Amniotic stem cell (primary cell): ENCODE measurements at places on chromosomes 6 and 20.
A peak's percentile ranks its signal among the peaks of the same experiment; 100 is the strongest.

DNA sequence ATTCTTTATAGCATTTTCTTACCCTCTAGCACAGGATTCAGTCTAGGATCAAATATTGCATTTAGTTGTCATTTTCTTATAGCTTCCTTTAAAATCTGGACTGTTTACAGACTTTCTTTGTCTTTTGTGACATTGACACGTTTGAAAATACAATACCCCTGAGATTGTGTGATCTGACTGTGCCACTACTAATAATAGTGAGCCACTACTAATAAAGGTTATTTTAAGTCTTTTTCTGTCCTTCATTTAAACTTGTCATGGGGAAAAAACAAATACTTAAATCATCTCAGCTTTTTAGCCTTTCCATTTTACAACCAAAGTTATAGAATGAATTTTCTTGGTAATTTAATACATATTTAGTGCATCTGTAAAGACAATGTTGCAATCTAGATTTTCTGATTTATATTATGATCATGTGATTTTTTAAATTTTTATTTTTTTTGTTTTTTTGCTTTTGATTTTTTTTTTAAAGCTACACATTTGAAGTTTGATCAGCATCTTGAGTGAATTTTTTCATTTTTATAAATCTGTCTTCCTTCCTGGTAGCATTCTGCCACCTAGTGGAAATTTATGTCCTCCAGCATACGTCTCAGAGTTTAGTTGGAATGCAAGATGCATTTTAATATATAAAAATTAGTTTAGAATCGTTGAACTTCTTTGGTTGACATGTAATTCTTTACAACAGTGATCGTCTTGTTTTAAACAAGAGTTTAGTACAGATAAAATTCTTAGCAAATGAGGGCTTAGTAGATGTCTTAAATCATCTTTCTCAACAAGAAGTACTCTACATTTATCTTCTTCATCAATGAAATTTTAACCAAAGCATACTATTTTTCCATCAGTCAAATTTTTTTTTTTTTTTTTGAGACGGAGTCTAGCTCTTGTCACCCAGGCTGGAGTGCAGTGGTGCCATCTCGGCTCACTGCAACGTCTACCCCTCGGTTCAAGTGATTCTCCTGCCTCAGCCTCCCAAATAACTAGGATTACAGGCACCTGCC lies 119.4 kb downstream of the NCOA3 start:
- DNase-seq, result no peak

GRCh38 chr6:46186583-46186982 lies 15.8 kb upstream of the ENPP5 start:
- no peak for DNase-seq

- no peak for DNase-seq
Observed at GRCh38 chr20:23971310-23971709, 17.3 kb downstream of the GGTLC1 start.

- DNase-seq, result no peak
Observed at GRCh38 chr6:129606664-129607063, 103.3 kb downstream of the ARHGAP18 start.

DNA sequence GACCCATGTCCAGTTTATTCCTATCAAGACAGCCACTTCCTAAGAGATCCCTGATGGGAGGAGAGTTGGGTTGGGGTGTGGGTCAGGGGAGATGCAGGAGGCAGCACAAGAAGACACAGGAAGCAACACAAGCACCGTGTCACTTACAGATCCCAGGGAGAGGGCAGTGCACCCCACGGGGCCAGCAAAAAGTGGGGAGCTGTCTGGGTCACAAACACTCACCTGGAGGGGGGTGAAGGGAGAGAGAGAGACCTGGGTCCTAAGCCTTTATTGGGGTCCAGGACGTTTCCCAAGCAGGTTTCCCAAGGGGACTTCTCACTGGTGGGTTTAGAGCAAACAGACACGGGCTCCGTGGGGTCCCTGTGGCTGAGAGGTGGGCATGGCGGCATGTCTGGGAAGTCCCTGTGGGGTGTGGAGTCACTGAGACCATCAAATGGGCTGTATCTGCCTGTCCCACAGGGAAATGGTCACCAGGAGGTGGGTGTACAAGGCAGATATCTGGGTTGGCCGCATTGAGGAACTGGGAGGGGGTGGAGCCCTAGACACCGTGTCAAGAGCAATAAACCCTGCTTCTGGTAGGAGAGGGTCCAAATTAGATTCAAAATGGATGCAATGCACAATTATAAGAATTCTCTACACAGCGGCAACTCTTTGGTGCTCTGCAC lies 1.6 kb upstream of the CD93 start:
- no peak for DNase-seq

DNA sequence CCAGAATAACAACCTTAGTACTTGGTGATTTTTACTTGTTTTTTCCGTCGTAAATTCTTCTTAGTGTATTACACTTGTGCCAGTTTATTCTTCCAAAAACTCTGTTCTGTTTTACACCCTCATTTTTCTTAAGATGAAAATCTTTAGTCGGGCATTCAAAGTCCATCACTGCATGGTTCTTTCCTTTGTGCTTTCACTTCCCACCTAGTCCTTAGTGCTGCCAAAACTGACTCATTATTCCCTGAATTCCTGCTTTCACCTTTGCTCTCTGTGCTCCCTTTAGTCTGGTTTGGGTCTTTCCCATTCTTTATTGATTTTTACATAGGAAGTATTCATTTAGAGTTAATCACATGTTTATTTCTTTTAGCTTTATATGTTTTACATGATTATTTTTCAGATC lies 3.3 kb downstream of the TRMT11 start:
- DNase-seq, result no peak

GRCh38 chr6:162833776-162834175 lies 106.0 kb downstream of the PACRG start:
- DNase-seq, result no peak

DNA sequence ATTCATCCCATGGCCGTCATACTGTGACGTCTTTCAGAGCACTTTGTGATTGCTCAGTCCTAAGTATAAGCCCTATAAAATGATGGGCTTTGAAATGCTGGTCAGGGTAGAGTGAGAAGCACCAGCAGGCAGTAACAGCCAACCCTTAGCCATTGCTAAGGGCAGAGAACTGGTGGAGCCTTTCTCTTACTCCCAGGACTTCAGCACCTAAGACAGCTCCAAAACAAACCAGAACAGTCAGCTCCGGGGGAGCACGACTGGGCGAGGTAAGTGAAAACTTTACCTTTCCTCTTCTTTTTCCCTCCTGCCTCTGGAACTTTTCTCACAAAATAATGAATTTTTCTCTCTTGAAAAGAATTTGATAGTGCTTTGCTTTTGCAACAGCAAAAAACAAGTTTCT lies at the start of gene VIP:
TSS of gene VIP (plus strand) at position 104 of the 400 bp plus-strand sequence. CDS start 1,381 bp downstream, outside the sequence.
- no peak for DNase-seq

DNA sequence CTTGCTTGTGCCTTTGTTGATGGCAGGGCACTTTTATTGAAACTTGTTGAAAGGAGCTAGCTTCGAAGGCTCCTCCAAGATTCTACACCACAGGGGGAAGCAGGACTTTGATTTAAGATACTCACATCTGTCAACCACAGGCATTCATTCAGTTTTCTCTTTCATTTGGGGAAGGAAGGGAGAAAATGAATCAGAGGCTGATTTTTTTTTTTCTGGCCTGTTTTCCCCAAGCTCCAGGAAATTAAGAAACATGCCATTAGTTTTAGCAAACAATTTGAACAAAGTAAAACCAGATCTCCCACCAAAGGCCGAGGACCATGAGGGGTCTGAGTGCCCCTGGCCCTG lies 8.7 kb upstream of the APCDD1L start:
- DNase-seq, result no peak

DNA sequence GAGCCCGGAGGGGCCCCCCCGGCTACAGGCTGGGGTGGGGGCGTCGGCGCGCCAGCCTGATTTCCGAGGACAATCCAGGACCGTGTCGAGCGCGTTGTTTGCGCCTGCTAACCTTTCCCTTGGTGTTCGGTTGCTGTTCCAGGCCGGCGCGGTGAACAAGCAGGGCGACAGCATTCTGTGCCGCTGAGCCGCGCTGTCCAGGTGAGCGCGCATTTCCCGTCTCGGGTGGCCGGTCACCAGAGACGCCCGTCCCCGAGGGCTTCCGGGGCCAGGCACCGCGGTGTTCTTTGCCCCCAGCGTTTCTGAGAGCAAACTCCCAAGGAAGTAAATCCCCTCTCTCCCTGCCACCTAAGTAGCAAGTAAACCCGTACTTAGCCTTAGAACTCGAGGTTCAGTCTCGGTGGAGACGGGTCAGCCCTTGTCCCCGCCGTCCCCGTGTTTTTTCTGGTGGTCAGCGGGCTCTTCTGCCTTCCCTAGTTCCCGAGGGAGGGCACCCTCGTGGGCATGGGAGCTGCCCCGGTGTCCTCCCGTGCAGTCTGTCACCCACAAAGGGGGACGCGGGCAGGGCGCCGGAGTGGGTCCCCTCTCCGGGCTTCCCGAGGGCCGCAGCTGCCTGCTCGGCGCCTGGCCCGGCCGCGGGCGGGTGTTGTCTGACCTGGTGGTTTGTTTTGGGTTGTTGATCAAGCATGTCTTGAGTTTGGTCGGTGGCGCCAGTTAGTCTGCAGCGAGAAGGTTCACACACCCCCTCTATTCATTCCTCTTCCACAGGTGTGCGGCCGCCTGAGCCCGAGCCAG lies 1.5 kb downstream of the ID4 start:
- DNase-seq, result no peak

DNA sequence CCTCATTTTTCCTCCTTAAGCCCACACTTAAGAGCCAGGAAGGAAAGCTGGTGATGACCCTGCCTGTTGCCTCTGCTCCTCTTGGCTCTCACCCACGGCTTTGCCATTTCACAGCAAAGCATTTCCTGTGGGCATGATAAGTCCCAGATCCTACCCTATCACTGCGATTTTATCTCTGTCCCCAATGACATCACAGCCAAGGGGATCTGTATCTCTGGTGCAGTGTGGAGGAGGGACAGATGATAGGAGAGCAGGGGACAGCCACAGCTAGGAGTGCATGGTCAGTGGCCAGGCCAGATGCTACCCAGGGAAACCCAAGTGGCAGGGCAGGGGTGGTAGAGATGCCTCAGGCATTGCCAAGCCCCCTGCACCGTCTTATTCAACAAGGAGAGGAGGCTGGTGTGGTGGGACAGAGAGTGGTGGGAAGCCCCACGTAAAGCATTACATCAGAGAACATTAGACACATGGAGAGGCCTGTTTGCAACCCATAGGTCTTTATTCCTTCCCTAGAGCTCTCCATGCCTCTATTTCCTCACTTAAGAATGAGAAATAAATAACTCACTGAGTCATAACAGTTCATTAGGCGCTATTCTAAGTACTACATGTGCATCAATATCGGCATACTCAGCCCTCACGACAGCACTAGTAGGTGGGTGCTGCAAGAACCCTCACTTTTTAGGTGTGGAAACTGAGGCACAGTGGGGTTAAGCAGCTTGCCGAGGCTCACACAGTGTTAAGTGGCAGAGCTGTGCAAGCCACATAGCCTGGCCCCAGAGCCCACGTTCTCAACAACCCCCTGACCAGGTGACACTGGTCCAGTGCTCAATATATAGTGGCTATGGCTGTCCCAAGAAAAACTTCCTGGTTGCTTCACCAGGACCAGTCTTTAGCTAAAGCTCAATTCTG lies 4.6 kb downstream of the TFEB start:
- DNase-seq, result no peak

- no peak for DNase-seq
Observed at GRCh38 chr6:56927538-56928453, 27.1 kb upstream of the BEND6 start.

- no peak for DNase-seq
Observed at GRCh38 chr6:31299511-31299910, 27.6 kb upstream of the HLA-C start.

GRCh38 chr6:35490821-35491557 lies 5.9 kb downstream of the TEAD3 start:
- DNase-seq, result no peak

GRCh38 chr20:25023356-25023755 lies 30.8 kb upstream of the APMAP start:
- DNase-seq, result no peak

DNA sequence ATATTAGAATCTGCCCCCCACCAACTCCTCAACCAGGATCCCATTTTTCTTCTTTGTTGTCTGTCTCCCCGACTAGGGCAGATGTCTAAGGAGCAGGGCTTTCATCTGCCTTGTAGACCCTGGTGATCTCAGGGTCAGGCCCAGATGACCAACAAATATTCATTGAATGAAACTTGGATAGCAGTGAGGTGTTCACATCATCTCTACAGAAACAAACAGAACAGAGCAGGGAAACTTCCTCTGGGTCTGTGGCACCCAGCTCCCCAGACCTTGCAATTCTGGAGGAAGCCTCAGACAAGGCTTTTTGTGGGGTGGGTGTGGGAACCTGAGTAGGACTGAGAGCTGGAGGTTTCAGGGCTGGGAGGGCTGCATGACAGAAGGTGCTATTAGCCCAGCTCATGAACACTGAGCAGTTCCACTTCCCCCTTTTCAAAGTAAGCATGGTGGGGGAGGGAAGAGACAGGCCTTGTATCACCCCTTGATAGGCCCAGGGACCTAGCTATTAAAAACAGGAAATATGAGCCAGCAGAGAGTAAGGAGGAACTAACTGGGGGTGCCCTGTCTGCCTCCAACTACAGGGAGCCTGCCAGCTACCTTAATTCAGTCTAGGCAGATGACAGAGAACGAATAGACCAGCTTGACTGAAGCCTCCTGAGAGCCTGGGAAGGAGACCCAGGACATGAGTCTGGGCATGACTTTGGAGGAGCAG lies 37.3 kb upstream of the TOP1 start:
- no peak for DNase-seq

DNA sequence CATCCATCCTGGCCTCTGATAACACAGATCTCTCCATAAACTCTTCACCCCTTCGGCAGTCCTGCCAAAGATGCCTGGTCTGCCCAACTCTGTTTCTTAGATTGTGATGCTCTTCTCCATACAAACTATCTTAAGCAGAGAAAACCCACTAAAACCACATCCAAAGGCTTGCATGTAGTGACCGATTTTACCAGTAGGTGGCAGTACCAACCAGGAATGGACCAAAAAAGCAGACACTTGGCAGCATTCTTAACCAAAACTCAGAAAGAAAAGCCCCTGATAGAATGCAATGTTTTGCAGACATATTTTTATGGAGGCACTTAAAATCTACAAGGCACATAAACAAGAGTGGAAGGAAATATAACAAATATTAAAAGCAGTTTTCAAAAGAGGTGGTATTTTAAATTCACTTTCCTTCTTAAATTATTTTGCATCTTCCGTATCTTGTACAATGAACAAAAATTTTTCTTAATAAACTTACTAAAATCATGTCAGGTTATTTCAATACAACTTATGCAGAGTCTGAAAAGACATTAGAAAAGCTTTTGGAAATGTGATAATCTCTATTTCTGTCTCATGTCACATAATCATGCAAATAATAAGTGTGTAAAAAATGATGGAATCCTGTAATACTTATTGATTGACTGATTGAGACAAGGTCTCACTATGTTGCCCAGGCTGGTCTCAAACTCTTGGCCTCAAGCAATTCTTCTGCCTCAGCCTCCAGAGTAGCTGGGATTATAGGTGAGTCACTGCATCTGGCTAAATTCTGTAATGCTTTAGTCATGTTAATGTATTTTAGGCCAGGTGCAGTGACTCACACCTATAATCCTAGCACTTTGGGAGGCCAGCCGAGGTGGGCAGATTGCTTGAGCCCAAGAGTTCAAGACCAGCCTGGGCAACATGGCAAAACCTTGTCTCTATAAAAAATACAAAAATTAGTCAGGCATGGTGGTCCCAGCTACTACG lies 29.4 kb downstream of the LRP11 start:
- peak; percentile 53 for DNase-seq

GRCh38 chr6:163356324-163356723 lies 58.2 kb upstream of the QKI start:
- no peak for DNase-seq

GRCh38 chr6:86193821-86194220 lies 551.1 kb upstream of the SYNCRIP start:
- DNase-seq, result no peak
